Mucosa of descending colon (tissue), 3 donors: ENCODE measurements at places on chromosomes 7 and 10. TPM values are rescaled to one million over a fixed set of nuclear protein-coding genes. Genes with fewer than 3 reads are reported as not detected.

The MYL10 gene
- not detected for total RNA-seq

GRCh38 chr10:36728626-36729025 lies 396.8 kb upstream of the ANKRD30A start:
- DNase-seq, result no peak

GRCh38 chr7:158054081-158054480 lies 533.5 kb downstream of the PTPRN2 start:
- no peak for DNase-seq

DNA sequence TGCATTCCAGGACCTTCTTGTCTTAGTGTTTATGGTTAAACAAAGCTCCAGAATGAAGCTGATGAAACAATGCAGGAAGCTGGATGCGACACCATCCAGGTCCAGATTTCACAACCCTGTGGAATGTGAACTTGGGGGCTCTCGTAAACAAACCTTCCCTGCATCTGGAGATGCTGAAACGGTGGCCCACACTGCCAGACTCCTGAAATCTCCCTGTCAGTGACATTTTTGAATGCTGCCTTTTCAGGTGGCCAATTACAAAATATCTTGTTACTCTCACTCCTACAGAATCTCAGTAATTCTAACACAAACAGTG lies 18.8 kb downstream of the VIPR2 start:
- DNase-seq, result no peak

The CDK6 gene
- 23.4 TPM for total RNA-seq

GRCh38 chr7:86708031-86708680 lies 64.4 kb downstream of the GRM3 start:
- DNase-seq, result no peak

The IKZF5 gene
- total RNA-seq, result 10.8 TPM

- no peak for DNase-seq
Measured at GRCh38 chr10:72024596-72024995, 60.4 kb downstream of the CHST3 start.

- no peak for DNase-seq
Measured at GRCh38 chr10:101550965-101551364, 37.1 kb downstream of the POLL start.
